ENCODE measurements at places on chromosomes 12 and 14. TPM values are rescaled to one million over a fixed set of nuclear protein-coding genes. Genes with fewer than 3 reads are reported as not detected.

GRCh38 chr12:105384916-105385535 is 54.5 kb downstream of the C12orf75 start:
- no peak for DNase-seq

GRCh38 chr12:101597164-101597563 is 2.4 kb downstream of the MYBPC1 start:
- no peak for DNase-seq

- no peak for DNase-seq
Observed at GRCh38 chr12:39966721-39967120, 139.2 kb downstream of the SLC2A13 start.

GRCh38 chr12:26809611-26810285 is 23.2 kb downstream of the ITPR2 start:
- DNase-seq, result no peak

TDRD9 gene
- 2.7 TPM for total RNA-seq

DPF3 gene
- 25.0 TPM for total RNA-seq

DNA sequence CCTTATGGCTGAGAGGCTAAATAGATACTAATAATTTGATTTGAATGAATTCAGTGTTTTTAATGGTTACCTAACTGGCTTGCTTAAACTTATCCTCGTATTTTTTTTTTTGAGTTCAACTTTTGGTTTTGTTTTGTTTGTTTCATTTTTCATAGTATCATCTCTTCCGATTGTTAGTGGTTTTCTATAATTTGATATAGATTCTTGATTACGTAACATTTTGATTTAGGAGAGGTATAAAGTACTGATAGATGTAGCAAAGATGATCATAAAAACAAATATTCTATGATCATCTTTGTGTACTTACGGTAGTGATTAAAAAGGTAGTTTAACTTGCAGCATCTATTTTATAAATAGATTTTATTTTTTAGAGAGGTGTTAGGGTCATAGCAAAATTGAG is 93.0 kb downstream of the ALX1 start:
- no peak for DNase-seq

GLT1D1 gene
- total RNA-seq, result 0.30 TPM
